ENCODE measurements at places on chromosomes 16 and 17.

DNA sequence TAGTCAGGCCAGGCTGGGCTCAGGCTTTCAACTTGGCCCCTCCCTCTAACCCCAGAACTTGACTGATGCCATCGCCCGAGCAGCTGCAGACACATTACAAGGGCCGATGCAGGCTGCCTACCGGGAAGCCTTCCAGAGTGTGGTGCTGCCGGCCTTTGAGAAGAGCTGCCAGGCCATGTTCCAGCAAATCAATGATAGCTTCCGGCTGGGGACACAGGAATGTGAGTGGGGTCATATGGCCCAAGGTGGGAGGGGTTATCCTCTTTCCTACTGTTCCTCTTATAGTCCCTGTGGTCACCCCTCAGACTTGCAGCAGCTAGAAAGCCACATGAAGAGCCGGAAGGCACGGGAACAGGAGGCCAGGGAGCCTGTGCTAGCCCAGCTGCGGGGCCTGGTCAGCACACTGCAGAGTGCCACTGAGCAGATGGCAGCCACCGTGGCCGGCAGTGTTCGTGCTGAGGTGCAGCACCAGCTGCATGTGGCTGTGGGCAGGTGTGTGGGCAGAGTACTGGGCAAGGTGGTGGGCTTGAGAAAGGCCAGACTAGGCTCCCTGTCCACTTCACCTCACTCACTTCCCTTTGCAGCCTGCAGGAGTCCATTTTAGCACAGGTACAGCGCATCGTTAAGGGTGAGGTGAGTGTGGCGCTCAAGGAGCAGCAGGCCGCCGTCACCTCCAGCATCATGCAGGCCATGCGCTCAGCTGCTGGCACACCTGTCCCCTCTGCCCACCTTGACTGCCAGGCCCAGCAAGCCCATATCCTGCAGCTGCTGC lies 2.1 kb upstream of the NRN1L start:
- DNase-seq = no peak

GRCh38 chr16:19281246-19281645 lies 4.3 kb upstream of the CLEC19A start:
- DNase-seq = no peak

DNA sequence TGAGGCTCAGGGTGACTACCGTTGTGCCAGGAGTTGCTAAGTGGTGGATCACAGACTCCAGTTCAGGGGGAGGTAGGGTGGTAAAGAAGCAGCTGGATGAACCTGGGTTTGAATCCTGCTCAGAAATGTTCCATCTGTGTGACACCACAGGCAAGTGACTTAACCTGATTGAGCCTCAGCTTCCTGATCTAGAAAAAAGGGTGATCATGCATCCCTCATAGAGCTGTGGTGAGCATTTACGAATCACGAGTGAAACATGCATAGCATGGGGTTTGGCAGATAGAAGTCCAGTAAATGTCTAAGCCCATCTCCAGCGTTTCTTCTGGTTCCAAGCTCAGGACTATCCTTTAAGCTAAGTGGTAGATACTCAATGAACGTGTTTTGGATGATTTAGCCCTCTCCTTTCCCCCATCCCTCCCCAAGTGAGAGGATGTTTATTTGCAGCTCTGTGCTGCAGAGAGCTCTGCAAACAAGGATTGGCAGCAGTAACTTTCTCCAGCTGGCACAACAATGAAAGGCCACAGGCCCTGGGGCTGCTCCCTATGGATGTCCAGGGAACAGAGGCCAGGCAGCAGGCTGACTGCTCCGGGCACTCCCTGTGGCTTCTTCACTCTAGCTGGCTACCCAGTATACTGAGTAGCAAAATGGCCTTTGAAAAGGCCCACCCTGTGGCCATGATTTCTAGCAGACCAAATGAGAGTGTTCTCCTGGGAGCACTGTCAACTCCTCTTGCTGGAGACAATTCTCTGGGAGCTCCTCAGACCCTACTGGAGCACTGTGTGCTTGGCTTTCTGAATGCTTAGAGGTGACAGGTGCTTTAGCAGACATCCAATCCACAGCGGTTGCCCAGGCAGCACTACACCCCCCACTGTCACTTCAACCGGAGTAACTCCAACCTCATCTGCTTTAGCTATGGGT lies 21.3 kb downstream of the CA4 start:
- DNase-seq = no peak

GRCh38 chr16:17590711-17591654 lies 120.2 kb upstream of the XYLT1 start:
- DNase-seq = peak; percentile 76

GRCh38 chr16:71472051-71472450 lies 10.0 kb upstream of the ZNF23 start:
- no peak for DNase-seq

GRCh38 chr17:32596628-32597027 lies 109.8 kb downstream of the CDK5R1 start:
- peak; percentile 3 for DNase-seq

DNA sequence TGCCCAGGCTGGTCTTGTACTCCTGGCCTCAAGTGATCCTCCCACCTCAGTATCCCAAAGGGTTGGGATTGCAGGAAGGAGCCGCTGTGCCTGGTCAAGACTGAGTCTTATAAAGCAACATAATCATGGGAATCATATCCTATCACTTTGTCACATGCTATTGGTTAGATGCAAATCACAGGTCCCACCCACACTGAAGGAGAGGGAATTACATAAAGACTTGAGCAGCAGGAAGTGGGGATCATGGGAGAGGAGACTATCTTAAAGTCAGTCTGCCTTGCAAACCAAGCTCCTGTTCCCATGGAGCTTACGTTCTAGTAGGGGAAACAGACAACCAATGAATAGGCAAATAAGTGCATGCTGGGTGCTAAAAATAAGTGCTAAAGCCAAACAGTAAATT lies 28.3 kb upstream of the TENT4B start:
- DNase-seq = no peak

DNA sequence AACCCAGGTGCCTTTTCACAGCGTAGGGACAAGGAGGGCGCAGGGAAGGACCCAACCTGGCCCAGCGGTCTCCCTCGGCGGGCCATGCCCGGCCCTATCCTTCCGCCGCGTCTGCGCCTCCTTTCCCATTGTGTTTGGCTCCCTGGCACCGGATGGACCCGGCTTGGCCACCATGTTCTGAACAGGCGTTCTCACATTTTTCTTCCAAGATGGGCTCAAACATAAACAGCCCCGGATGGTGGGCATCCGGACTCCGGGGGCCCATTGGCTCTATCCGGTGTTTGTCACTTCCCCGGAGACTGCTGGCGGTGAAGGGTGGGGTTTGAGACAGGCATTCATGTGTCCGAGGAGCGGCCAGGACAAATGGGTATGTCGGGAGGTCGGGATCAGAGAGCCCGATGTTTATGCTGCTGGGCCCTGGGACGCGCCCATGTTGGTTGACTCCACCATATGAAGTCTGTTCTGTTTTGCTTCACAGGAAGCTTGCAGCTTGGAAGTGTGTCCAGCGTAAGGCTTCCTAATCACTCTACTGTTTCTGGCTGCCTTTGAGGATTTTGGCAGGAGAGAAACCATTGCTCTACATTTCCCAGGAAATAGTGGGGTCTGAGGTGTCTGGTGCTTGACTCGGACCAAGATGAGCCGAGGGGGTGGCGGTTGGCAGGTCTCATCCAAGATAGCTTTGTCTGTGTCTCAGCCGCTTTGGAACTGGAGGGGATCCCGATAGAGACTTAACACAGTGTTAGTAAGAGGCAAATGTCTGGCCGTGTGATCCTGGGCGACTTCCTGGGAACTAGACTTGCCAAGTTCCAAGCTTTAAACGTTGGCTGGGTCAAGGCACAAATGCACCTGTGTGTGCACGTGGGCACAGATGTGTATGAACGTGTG lies 188.3 kb downstream of the IRF8 start:
- no peak for DNase-seq

- no peak for DNase-seq
Measured at GRCh38 chr17:75571885-75572215, 15.8 kb upstream of the MYO15B start.

DNA sequence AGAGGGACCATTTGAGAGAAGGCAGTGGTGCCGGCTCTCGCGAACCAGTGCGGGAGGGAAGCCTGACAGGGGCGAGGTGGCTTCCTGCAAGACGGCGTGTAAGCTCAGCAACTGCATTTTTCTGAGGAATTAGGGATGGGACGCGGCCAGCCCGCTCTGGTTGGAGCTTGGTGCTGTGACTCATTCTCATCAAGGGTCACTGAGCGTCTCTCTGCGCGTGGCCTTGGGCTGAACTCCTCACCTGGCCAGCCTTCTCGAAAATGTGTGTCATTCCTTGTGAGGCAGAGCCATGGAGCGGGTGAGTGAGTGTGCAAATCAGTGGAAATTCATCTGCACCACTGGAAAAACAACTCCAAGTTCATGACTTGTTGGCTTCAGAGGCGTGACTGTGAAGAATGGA lies 52.8 kb downstream of the NTN1 start:
- no peak for DNase-seq

DNA sequence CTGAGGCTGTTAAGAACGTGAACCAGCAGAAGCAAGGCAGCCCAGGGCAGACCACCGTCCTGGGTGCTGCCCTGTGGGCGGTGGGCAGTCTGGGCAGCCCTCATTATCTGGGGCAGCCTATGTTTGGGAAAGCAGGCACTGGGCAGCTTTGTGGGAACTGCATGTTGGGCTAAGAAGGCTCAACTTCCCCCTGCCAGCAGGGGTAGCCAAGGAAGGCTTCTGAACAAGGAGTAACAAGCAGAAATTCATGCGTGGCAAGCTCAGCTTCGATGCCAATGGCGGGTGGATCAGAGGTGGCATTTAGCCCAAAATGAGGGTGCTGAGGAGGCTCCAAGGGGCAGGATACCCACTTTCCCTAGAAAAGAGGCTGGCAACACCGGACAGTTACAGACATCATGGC lies 42.7 kb upstream of the METRNL start:
- no peak for DNase-seq

GRCh38 chr17:63988741-63989621 lies 9.2 kb upstream of the PRR29 start:
- no peak for DNase-seq

DNA sequence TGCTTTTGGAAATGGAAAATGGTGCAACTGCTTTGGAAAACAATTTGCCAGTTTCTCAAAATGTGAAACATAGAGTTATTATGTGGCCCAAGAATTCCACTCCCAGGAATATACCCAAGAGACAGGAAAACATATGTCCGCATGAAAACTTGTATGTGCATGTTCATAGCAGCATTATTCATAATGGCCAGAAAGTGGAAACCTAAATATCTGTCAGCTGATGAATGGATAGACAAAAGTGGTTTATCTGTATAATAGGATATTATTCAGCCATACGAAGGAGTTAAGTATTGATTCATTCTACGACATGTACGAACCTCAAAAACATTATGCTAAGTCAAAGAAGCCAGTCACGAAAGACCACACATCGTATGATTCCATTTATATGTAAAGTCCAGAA lies 7.7 kb upstream of the COTL1 start:
- DNase-seq = no peak

GRCh38 chr17:6244253-6244652 lies 174.1 kb downstream of the WSCD1 start:
- DNase-seq = no peak

- DNase-seq = no peak
Measured at GRCh38 chr16:15440852-15441251, 6.5 kb downstream of the BMERB1 start.

DNA sequence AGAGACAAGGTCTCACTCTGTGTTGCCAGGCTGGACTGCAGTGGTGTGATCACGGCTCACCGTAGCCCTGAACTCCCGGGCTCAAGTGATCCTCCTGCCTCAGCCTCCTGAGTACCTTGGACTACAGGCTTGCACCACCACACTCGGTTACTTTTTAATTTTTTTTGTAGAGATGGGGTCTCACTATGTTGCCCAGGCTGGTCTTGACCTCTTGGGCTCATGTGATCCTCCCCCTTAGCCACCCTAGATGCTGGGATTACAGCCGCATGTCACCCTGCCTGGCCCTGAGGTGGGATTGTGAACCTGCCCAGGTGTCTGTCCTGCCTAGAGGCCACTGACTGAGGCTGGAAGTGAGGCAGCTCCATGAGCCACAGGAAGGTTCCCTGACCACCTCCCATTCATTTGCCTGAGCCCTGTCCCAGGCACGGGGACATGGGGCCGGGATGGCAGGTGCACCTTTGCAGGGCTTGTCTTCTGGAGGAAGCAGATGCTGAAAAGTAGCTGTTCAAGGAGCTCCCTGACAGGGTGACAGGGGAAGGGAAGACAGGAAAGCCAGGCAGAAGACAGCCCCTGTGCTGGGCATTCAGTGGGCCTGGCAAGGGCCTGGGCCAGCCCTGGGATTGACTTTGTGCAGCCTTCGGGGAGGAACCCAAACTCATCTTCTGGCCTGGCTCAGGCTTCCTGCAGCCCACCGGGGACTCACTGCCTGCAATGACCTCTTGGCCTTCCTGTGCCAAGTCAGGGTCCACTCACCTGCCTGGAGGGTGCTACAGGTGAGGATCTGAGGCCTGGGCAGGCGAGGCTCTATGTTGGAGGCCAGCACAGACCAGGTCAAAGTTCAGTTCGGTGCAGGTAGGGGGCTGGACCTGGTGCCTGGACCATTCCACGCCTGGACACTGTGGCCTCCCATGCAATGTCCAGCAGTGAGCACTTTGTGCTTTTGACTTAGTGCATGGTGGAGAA lies 8.1 kb upstream of the NOTUM start:
- no peak for DNase-seq

DNA sequence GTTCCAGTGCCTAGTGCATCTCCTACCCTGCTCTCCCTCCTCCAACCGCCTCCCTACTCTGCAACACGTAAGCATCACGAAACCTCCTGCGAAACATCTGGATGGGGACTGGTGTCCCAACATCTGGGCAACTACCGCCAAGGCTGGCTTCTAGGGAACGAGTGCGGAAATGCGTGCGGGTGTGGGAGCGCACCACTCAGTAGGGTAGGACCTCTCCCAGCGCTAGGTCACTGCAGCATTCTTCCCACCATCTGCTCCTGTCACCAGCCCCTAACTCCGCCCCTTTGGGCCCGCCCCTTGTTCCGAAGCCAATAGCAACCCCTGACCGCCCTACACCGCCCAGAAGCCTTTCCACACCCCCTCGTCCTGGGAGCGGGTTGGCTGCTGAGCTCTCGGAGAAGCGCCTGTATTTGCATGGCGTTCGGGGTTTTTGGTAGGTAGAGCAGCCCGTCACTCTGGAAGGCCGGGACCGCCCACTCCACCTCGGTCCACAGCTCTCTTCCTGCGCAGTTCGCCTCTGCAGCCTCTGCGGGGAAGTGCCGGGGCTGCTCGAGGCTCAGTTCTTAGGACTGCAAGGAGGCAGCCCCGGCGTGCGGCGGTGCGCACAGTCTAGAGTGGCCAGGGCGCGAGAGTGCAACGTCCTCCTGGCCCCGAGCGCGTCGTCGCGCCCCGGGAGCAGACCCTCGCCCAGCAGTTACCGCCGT lies at the start of gene HS3ST3B1:
Gene HS3ST3B1, plus strand, starts transcription at position 507 of the 704 bp plus-strand sequence. CDS start 438 bp downstream, outside the sequence.
- peak; percentile 100 for DNase-seq

- peak; percentile 33 for DNase-seq
Measured at GRCh38 chr16:72807245-72807644, 240.7 kb downstream of the ZFHX3 start.

- DNase-seq = no peak
Measured at GRCh38 chr16:19843371-19843770, 41.3 kb downstream of the GPRC5B start.
